Right cardiac atrium (tissue), 5 donors: ENCODE measurements at places on chromosomes 2 and 18.
A peak's percentile ranks its signal among the peaks of the same experiment; 100 is the strongest.

DNA sequence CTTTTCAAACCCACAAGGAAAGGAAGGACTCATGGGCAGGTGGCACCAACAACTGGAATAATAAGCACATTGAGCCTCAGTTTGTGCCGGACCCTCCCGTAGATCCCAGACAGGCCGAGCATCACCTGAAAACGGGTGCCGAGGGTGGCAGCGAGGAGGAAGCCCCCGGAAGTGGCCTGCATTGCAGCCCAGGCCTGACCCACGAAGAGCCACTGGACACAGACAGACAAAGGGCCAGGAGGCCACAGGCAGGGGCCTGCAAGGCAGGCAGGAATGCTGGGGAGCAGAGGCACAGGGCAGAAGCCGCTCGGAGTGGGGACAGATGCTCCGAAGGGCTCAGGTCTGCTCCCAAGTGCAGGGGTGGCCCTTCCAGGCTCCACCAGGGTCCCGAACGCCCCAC, 31.7 kb downstream of the MTERF4 start:
- no peak for DNase-seq

DNA sequence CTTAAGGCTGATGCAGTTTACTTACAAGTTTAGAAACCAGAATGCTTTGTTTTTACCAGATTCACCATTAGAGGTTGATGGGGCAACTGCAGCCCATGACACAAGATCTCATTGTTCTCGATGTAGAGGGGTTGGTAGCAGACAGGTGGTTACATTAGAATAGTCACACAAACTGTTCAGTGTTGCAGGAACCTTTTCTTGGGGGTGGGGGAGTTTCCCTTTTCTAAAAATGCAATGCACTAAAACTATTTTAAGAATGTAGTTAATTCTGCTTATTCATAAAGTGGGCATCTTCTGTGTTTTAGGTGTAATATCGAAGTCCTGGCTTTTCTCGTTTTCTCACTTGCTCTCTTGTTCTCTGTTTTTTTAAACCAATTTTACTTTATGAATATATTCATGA, 99.4 kb upstream of the IL1R2 start:
- DNase-seq, result no peak

DNA sequence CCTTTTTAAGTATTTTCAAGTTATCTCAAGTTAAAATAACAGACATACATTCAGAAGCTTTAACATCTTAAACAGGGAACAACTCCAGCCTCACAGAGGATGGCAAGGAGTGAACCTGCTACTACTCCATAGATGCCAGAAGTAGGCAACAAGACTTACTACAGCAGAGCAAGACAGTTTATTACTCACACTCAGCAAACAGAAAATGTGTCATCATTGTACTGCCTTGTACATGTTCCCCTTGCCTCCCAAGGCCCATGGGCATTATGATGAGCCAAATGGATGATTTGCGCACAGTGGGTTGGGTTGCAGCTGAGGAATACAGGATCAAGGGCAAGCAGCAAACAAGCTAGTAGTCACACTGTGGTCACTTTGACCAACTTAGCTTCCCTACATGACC, 80.6 kb upstream of the VRK2 start:
- no peak for DNase-seq

- DNase-seq, result no peak
Measured at GRCh38 chr2:20138696-20139095, 86.2 kb downstream of the SDC1 start.

DNA sequence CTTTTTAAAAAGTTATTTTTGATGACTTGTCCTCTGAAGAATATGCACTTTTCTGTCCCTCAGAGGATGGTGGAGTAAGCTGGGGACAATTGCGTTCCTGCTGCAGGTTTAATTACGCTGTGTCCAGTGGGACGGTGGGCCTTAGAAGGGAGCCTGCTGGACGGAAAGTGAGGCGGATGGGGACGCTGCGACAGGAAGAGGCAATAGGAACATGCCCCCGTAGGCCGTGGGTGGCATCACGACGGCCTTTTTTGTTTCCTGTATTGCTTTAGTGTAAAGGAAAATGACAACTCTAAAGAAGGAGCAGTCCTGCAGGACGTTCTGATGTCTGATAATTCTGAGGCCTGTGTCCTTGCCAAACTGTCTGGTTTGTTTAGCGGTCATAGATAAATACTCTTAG, 121.6 kb downstream of the NFATC1 start:
- DNase-seq, result no peak

DNA sequence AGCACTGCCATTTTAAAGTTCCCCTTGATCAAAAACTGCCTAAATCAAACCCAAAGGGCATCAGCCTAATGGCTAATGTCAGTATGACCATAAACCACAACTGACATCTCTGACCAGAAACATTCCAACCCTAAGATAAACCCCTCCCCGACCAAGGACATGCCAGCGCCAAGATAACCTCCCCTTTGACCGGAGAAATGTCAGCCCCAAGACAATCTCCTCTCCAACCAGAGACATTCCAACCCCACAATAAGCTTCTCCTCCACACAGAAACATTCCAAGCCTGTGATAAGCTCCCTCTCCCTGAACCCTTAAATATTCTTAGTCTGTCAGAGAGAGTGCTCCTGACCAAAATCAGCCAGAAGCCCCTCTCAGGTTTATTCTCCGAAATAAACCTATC, 188.3 kb upstream of the MSH6 start:
- DNase-seq, result no peak

DNA sequence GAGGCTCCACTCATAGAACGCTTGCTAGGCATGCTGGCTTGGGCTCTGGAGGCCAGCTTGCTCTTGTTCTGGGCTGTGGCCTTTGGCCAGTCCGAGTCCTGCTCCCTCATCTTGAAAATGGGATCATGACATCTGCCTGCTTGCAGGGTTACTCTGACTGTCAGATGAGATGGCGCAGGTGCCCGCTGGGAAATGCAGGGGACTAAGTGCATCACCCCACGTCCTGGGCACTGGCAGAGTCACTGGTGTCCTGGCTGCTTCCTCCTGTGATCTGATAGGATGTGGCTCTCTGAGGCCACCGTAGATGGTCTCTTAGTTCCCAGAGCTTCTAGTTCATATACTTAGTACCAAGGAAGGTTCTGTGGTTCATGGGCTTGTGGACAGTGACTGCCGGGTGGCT, 18.5 kb downstream of the LDLRAD4 start:
- DNase-seq, result no peak

DNA sequence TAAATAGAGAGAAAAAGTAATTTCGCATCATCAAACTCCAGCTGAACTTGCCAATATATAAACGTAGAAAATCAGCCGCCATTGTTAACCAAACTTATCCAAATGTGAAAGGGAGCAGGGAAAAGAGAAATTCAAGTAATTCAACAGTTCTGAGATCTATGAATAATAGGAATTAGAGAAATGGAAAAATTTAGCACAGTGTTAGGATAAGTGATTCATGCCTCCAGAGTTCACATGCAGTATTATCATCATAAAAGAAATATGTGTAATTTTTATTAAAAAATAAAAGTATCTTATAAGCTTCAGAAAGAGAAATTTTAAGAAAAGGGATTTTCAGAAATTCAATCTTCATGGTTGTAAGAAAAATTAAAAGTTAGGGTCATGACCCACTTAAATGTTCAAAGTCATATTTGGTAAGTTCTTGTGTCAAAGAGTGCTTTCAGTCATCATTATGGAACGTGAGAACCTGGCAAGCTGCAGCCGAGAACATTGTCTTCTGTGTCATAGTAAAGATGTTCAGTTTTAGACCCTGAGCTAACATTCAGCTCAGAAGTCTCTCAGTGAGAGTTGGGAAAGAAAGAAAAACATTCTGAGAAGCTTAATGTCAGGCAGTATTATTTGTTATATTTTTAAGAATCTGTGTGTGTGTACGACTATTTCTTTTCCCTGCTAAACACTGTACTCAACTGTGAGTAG, 414.3 kb upstream of the RGPD4 start:
- no peak for DNase-seq

- DNase-seq, result no peak
Measured at GRCh38 chr2:61538920-61539520, 864 bp upstream of the XPO1 start.

DNA sequence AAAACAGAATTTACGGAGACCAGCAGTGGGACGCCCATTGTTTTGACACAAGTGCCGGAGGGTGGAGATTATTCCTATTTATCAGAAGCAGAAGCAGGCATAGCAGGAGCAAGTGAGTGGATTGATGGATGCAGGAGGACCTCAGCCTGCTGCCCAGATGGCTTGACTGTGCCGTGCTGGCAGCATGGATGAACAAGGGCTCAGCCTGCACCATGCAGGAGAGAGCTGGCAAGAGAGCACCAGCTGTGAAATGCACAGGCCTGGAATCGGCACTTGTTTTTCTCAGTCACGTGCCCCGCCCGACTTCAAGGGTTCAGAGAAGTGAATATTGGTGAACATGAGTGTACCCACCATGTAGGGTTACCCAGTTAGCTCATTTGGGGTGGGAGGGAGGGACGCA, 4.0 kb downstream of the IL1R2 start:
- no peak for DNase-seq

GRCh38 chr18:21979171-21979560, 190.2 kb upstream of the GATA6 start:
- DNase-seq, result no peak

DNA sequence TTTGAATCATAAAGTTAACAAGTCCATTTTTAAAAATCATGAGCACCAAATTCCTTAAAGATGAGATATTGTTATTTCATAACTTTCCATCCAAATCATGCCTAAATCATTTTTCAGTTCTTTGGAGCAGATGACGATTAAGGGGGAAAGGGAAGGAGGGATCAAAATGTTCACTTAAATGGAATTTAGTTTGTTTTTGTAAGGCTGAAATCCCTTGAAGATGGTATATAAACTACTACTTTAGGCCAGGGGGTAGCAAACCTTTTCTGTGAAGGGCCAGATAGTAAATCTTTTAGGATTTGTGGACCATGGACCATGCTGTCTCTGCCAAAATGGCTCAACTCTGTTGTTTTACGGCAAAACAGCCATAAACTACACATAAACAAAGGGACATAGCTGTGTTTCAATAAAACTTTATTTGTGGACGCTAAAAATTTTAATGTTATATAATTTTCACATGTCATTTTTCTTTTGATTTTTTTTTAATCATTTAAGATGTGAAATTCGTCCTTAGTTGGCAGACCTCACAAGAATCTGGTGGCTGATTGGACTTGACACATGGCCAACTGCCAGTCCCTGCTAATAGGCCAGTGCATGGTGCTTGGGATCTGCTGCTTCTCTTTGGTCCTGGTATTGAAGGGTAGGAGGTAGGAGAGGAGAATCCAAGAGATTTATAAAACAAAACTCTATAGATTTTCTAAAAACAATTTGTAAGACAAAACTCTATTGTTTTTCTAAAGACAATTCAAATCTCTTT, 52.0 kb upstream of the RTN4 start:
- peak; percentile 58 for DNase-seq

DNA sequence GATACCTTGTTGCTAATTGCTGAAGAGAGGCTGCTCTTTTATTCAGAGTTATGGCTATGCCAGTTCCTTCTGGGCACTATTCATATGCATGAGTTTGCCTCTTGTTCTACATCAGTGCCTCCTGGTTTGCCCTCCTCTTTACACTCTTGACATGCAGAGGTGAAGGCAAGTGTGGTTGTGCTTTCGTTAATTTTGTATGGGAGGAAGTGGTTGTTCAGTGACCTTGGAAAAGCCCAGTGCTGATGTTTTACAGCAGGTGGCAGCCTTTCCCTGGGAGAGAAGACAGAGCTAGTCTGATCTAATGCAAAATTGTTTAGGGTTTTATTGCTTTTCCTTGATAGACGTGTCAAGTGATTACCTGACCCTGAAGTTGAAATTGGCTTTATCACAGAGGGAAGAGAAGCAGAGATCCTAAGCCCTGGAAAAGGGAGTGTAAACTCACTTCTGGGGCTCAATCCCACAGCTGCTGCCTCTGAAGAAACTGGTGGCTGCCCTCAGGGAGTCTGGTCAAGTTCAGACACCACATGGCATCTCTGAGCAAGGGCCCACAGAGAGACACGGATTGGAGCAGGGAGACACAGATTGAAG, 30.5 kb upstream of the VPS54 start:
- DNase-seq, result peak; percentile 45

DNA sequence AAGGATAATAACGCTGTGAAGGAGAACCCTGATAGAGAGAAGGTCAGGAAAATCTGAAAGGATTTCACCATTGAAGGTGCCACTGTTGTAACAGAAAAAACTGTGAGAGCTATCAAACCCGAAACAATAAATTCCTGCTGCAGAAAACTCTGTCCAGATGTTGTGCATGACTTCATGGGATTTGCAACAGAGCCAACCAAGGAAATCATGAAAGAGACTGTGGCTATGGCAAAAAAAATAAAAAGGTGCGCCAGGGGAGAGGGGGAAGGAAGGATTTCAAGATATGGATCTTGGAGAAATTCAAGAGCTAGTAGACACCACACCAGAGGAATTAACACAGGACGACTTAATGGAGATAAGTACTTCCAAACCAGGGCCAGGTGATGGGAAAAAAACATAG, 88.0 kb downstream of the LDLRAD4 start:
- no peak for DNase-seq

DNA sequence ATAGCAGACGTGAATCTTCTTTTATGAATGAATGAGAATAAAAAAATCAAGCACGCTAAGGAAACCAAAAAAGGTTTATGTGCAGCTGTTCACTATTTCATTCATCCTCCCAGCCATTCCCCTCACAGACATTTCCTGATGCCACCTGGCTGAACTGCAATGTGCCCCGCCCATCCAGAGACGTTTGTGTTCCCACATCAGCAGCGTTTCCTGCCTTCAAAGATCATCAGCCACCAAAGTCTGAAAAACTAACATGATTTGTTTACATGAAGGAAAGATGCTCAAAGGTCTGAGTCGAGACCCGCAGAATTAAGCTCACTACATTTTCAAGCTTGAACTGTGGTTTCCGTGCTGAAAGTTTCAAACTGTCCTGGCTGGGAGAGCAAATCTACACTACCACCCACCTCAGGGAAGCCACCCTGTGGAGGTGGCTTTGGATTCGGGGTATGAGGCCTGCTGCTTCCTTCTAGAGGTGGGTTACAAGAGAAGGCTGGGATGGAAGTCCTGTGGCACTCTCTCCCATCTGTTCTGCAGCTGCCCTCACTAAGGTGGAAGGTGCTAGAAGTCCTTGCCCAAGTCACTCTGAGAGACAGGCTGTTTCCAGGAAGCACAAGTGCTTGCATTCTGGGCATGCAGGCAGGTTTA, 201.3 kb upstream of the OSR1 start:
- DNase-seq, result no peak

DNA sequence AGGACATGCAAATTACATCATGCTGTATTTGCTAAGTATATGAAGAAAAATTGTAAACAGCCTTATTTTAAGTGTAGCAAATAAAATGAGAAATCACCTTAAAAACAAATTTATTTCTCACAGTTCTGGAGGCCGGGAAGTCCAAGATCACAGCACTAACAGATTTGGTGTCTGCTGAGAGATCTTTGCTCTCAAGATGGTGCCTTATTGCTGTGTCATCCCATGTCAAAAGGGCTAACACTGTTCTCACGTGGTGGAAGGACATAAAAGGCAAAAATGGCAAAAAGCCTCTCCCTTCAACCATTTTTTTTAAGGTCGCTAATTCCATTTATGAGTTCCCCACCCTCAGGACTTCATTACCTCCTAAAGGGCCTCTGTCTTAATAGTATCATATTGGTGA, 12.1 kb downstream of the XRCC5 start:
- no peak for DNase-seq

GRCh38 chr2:134352844-134353243, 99.0 kb downstream of the MGAT5 start:
- no peak for DNase-seq
